Epithelial cell of proximal tubule (primary cell): ENCODE measurements at places on chromosomes 6 and 20. TPM values are rescaled to one million over a fixed set of nuclear protein-coding genes. Genes with fewer than 3 reads are reported as not detected.

The SMOC2 gene
- total RNA-seq = 0.35 TPM in 1 of 2 replicates, not detected in the other

The SCRT2 gene
- not detected in 2 replicates for total RNA-seq

The PEDS1 gene
- 43.2 and 46.6 TPM in 2 replicates for total RNA-seq

The FAM83C gene
- total RNA-seq = 0.14 TPM in 1 of 2 replicates, not detected in the other

The CUL7 gene
- 12.0 and 20.5 TPM in 2 replicates for total RNA-seq

The HLA-DOA gene
- total RNA-seq = 1.6 TPM in 1 of 2 replicates, not detected in the other

The TXLNB gene
- total RNA-seq = not detected in 2 replicates

The GHRH gene
- not detected in 2 replicates for total RNA-seq

The TUBB1 gene
- not detected in 2 replicates for total RNA-seq

The CFAP61 gene
- not detected in 2 replicates for total RNA-seq

The EXOC2 gene
- total RNA-seq = 22.0 and 24.0 TPM in 2 replicates

The OPN5 gene
- not detected in 2 replicates for total RNA-seq

The ANKRD66 gene
- total RNA-seq = not detected in 2 replicates

The VWA7 gene
- 0.65 and 2.2 TPM in 2 replicates for total RNA-seq

The GRIK2 gene
- 0.86 TPM in 1 of 2 replicates, not detected in the other for total RNA-seq

The CLIC5 gene
- 0.58 and 5.2 TPM in 2 replicates for total RNA-seq

The DOK5 gene
- total RNA-seq = 1.9 and 4.4 TPM in 2 replicates

The PTGIS gene
- not detected in 2 replicates for total RNA-seq

The CST2 gene
- not detected in 2 replicates for total RNA-seq

The MSH5 gene
- total RNA-seq = 18.4 and 30.4 TPM in 2 replicates

The GLYATL3 gene
- not detected in 2 replicates for total RNA-seq

The VSTM2L gene
- total RNA-seq = 2.8 and 4.5 TPM in 2 replicates

The BMP5 gene
- 0.07 TPM in 1 of 2 replicates, not detected in the other for total RNA-seq

The AGER gene
- total RNA-seq = 0.80 and 1.4 TPM in 2 replicates

The PTPN1 gene
- 41.7 and 47.5 TPM in 2 replicates for total RNA-seq

The MYBL2 gene
- 77.0 and 183 TPM in 2 replicates for total RNA-seq

The TINAG gene
- 14.1 and 17.9 TPM in 2 replicates for total RNA-seq

The RAB44 gene
- total RNA-seq = under 0.01 TPM in 1 of 2 replicates, not detected in the other

The ADGRG6 gene
- total RNA-seq = 35.3 and 45.4 TPM in 2 replicates

The COL21A1 gene
- not detected in 2 replicates for total RNA-seq

The OR2W1 gene
- not detected in 2 replicates for total RNA-seq

The KCNK17 gene
- total RNA-seq = not detected in 2 replicates

The TBC1D20 gene
- total RNA-seq = 16.4 and 18.2 TPM in 2 replicates

The CCN5 gene
- total RNA-seq = 0.14 TPM in 1 of 2 replicates, not detected in the other

The RAD21L1 gene
- total RNA-seq = 0.06 and 1.2 TPM in 2 replicates

The FOXC1 gene
- 18.6 and 27.7 TPM in 2 replicates for total RNA-seq

The PROCR gene
- 39.3 and 56.6 TPM in 2 replicates for total RNA-seq

The HTR1E gene
- total RNA-seq = not detected in 2 replicates

The TULP1 gene
- not detected in 2 replicates for total RNA-seq

The LY6G6C gene
- not detected in 2 replicates for total RNA-seq

The CCN6 gene
- total RNA-seq = 0.58 and 1.4 TPM in 2 replicates

The BMP7 gene
- 3.7 and 5.5 TPM in 2 replicates for total RNA-seq

The GSTA2 gene
- not detected in 2 replicates for total RNA-seq

The KCNG1 gene
- 5.2 and 10.5 TPM in 2 replicates for total RNA-seq

The C20orf202 gene
- total RNA-seq = not detected in 2 replicates

The MEI4 gene
- total RNA-seq = 0.06 TPM in 1 of 2 replicates, not detected in the other

The NKX2-2 gene
- total RNA-seq = not detected in 2 replicates

The HLA-DPB1 gene
- 49.4 and 52.3 TPM in 2 replicates for total RNA-seq

The PTK6 gene
- total RNA-seq = not detected in 2 replicates

The TSBP1 gene
- not detected in 2 replicates for total RNA-seq

The REM1 gene
- total RNA-seq = not detected in 2 replicates

The PERP gene
- total RNA-seq = 65.6 and 68.0 TPM in 2 replicates

The TBP gene
- total RNA-seq = 15.5 and 26.8 TPM in 2 replicates

The CDH26 gene
- total RNA-seq = 0.29 TPM in 1 of 2 replicates, not detected in the other

The TBXT gene
- not detected in 2 replicates for total RNA-seq

The COL10A1 gene
- not detected in 2 replicates for total RNA-seq

The ATP9A gene
- total RNA-seq = 16.4 and 22.5 TPM in 2 replicates

The MICB gene
- total RNA-seq = 13.0 and 40.9 TPM in 2 replicates

The SCP2D1 gene
- total RNA-seq = not detected in 2 replicates
